GM12865 (cell line): ENCODE measurements at places on chromosomes 2 and 18.

- peak; percentile 44 for DNase-seq
Observed at GRCh38 chr18:63348508-63349136, 18.4 kb downstream of the KDSR start.

DNA sequence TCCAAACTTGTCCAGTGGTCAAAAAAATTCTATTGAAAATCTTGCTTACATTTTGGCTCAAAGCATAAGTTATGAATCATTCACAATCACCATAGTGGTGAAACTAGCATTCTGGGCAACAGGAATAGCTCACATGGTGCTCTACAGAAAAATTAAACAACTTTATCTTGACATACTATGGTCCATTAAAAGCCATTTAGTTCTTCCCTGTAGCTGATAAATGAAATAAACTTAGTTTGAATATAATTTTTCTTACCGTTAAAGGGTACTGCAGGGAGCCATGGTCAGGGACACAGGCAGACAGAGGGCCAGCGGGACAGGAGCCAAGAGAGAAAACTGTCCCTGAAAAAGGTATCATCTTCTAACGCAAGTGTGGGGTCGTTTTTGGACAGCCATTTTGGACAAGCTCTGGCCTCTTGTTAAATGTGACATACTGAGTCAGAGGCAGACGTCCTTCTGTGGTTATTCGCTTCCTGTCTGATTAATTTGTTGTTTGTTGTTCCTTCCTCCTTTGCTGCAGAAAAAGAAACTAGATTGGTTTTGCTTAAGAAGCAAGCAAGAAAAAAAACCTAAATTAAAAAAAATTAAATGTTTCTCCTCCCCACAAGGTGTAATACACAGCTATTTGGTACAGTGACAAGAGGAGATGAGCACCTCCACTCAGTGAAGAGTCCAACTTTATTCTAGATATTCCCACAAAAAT is at the start of gene WIPF1:
Gene WIPF1 (minus strand): TSS at position 460 of the 703 bp plus-strand sequence. CDS start 12,231 bp downstream, outside the sequence.
- peak; percentile 94 for DNase-seq

DNA sequence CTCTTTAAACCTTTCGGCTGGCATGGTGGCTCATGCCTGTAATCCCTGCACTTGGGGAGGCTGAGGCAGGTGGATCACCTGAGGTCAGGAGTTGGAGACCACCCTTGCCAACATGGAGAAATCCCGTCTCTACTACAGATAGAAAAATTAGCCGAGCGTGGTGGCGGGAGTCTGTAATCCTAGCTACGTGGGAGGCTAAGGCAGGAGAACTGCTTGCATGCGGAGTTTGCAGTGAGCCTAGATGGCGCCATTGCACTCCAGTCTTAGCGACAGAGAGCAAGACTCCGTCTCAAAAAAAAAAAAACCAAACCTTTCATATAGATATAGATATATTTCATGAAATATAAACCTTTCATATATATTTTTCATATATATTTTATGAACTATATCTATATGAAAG is 864.7 kb downstream of the TRIB2 start:
- DNase-seq = no peak

DNA sequence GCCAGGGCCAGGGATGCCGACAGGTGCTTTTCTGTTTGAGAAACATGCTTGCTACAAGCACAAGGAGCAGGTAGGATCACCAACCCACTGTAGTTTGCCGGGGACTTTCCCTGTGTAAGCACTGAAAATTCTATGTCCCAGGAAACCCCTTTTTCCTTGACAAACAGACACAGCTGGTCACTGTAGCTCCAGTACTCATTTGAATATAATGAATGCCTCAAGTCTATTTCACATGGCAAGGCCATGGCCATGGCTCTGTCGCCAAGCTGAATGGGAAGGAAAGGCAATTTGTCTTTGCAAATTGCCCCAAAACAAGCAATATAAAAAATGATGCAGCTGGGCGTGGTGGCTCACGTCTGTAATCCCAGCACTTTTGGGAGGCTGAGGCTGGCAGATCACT is 49.6 kb upstream of the IGFBP2 start:
- no peak for DNase-seq

- DNase-seq = no peak
Observed at GRCh38 chr2:196750291-196750923, 49.1 kb downstream of the GTF3C3 start.

GRCh38 chr2:103144837-103145236 is 383.0 kb downstream of the TMEM182 start:
- no peak for DNase-seq

DNA sequence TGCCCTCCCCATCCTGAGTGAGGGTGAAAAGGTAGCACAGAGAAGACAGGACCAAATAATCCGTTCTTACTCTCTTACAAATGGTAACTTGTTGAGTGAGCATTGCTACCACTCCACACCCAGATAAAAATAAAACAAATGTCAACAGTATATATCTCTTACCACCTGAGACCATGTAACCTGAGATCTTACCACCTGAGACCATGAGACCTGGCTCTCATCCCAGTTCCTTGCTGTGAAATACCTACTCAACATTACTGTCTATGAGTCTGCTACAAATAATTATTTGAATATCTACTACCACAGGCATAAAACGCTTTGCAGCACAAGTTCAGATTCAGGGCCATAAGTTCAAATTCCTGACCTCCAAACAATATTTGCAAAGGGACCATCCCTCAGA is 234.7 kb downstream of the C1D start:
- no peak for DNase-seq

GRCh38 chr2:237262838-237263771 is 150.9 kb downstream of the COL6A3 start:
- DNase-seq = no peak

DNA sequence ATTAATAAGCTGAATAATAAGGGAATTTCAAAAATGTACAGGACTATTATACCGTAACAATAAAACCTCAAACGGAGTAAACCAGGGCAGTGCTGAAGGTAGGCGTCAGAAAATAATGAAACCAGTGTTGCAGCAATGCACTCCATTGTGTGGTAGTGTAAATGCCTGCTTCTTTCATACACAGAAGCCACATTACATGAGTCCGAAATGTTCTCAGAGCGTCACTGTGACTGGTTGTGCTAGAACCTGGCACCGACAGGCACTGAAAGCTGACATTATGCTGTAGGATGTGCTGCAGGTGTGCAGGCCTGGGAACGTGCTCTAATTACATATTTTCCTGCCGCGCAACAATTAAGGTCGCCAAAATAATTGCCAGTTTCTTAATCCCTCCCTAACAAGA is 53.3 kb downstream of the ZEB2 start:
- DNase-seq = no peak

DNA sequence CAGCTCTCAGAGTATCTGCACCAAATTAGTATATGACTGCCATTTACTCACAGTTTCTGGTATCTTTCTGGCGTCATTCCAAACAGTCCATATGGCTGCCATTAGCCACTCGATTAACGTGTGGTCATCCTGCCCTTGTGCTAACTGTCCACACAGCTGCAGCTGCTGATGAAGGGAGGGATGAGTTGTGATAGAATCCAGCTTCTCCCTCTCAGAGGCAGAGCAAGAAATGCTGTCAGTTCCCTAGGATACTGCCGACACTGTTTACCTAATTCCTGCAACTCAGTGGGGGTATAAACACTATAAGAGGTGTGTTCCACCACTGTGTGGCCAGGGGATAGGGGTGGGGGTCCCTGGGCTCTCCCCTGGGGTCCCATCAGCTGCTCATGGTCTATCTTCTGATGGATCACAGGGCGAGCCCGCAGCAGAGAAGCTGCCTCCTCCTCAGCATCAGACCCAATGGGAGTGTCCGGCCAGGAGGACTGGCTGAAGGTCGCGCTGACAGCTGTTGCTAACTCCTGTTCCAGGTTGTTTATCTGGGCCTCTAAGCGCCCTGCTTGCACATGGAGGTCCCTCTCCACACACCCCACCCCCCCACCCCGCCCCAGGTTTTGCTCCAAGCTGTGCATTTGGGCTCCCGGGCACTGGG is 17.3 kb upstream of the KLHL23 start:
- DNase-seq = no peak

DNA sequence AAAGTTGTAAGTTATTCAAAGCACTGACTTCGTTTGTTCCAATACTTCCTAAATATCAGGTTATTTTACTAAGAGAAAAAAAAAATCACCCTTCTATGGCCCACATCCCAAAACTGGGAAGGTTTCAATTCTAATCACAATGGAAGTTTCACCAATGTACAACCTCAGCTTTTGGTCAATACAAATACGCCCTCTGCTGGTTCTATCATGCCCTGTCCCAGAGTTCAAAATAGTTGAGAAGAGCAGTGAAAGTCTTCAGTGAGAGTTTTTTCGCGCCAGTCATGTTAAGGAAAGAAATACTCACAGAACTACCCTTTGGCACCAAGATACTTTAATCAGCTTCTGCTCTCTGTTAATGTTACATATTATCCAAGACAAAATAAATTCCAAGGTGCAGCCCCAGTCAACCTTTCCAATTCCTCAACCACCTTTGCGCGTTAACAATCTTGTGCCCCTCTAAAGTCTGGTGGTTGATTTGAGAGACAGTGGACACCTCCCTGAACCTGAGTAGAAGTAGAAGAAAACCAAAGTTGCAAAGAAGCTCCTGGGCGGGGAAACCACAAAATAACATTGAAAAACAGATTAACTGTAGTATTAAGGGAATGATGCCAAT is 59.9 kb downstream of the SUMO1 start:
- DNase-seq = peak; percentile 69

DNA sequence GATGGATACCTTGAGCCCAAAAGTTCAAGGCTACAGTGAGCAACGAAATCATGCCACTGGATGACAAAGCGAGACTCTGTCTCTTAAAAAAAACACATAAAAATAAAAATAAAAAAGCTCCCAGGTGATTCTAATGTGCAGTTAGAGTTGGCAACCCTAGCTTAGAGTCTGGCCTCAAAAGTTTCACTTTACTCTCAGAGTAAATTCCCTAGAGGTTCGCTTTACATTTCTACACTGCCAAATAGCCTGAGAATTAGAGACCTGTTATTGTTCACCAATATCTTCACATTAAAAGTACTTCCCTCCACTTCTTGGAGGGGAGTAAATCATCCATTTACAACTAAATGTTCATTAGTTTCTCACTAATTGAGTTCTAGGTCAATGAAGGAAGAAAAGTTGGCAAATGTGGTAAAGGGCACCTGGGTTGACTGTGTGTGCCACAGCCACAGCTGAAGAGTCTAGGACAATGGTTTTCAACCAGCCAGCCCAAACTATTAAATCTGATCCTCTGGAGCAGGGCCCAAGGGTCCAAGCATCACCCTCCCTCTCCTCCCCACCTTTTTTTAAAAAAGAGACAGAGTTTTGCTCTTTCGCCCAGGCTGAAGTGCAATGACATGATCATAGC is 15.2 kb upstream of the TMEM37 start:
- no peak for DNase-seq

- no peak for DNase-seq
Observed at GRCh38 chr2:129821445-129821844, 158.0 kb upstream of the RAB6C start.

- no peak for DNase-seq
Observed at GRCh38 chr2:32652555-32653209, 24.8 kb downstream of the TTC27 start.
